Bronchial epithelial cell (primary cell): ENCODE measurements at places on chromosomes 3 and 15.

DNA sequence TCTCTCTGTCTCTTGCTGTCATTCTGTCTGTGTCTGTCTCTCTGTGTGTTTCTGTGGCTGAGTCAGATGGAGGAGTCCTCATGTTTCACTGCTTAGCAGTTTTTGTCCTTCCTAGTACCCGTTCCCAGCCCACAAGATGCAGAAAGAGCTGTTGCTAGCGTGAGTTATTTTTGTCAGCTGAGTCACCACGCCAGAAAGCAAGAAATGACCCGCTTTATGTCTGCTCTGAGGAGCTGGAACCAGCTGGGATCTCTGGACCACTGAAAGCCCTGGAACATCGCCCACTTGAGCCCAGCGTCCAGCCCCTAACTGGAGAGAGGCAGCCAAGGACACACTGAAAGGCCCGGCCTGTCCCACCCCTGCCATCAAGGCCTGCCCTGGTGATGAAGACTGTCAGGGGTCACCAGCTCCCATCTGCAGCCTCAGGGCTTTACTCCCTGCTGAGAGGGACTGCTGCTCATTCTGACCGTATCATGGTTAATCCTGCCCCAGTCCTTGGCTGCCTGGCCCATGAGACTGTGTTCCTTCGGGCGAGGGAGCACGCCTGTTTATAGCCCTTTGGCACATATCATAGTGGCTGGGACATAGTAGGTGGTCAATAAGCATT lies 101.7 kb upstream of the TPM1 start:
- DNase-seq, result peak; percentile 95

DNA sequence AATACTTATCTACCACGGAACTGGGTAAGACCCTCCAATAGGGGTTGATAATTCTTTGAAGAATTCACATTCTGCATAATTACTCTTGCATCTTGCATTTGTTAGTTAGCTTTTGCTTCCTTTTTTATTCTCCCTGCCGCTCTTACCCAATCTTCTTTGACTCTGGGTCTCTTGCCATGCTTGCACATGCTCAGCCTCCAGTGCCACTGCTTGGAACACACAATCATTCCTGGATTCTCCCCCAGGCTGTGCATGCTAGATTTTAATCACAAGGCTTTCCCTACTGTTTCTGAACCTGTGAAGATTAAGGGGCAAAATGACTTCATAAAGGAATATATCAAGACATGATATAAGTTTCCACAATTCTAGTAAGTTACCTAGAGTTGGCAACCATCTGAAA lies 133.1 kb downstream of the IL1RAP start:
- no peak for DNase-seq

- no peak for DNase-seq
These were observed 31.2 kb downstream of the LINS1 start for GRCh38 chr15:100570735-100571313.

DNA sequence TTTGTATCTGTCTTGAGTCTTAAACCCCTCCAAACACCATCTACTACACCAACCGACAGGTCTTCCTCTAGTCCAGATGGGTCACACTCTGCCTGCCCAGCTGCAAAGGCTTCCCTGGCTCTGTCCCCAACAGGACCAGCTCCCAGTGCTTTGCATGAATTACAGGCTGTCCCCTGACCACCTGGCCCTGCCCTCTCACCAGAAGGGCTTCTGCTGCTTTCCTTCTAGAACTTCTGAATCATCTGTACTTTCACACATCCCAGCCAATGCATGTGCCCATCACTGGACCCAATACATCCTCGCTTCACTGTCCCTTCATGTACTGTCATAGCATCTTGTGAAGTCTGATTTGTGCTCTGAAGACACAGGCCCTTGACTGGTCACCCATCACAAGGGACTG lies 53.6 kb downstream of the HOMER2 start:
- no peak for DNase-seq

- DNase-seq, result no peak
These were observed 101.0 kb downstream of the ATG7 start for GRCh38 chr3:11373235-11373634.

- DNase-seq, result no peak
These were observed 35.1 kb upstream of the CPB1 start for GRCh38 chr3:148792516-148792915.

DNA sequence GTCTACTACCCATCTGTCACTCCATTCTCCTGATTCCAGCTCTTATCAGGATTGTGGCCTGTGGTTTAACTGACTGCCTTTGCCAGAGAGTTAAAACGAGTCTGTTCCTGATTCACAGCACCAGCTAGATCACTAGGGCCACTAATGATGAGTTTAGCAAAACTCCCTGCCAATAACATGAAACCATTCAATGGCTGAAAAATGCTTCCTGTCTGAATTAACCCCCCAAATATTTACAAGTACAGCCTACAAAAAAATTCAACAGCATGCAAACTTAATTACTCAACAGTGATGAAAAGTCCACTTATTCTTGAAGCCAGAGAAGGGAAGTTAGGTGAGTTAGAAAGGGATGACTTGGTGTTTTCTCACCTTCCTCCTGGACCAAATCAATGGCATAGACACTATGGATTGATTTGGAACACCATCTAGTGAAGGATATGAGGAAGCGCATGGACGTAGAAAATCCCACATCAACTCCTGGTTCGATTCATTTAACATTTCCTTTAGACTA lies 141.4 kb downstream of the TGFBR2 start:
- DNase-seq, result peak; percentile 80

DNA sequence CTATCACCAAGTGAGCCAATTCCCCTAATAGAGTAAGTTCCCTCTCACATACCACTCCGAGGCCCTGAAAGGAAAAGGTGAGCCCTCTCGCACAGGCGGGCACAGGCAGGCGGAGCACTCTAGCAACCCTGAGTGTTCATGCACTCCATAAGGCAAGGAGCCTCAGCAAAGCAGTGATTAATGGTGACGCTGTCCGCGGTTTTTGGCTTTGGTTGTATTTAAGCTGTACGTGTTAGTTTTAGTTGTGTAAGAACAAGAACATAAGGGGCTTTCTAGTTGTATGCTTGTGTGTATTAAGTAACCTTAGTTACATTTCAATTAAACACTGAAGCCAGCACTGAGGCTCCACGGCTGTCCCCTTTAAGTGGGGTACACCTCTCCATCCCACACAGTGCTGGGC lies 33.1 kb downstream of the KLHL25 start:
- DNase-seq, result peak; percentile 91

- no peak for DNase-seq
These were observed 25.1 kb downstream of the C3orf85 start for GRCh38 chr3:109161487-109162123.

DNA sequence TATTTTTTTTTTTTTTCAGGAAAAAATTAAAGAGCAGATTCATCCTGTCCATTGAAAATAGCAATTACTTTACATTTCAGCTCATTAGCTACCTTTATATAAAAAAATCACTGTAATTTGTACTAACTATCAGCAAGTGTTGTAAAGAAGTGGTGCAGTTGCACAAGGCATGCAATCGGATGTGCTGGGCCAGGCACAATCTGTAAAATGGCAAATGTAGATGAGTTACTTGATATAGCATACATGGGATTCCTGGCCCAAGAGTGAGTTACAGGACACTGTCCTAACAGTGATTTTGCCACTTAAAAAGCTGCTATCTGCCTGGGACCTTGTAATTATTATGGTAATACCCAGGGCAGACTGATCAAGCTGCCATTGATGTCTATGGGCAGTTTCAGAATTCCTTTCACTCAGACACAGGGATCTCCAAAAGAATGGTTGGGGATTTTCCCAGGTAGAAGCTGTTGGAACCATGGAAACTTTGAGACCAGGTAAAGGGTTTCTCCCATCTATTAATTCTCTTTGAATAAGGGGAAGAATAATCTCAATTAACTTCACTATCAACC lies 182.2 kb upstream of the ICE2 start:
- no peak for DNase-seq

DNA sequence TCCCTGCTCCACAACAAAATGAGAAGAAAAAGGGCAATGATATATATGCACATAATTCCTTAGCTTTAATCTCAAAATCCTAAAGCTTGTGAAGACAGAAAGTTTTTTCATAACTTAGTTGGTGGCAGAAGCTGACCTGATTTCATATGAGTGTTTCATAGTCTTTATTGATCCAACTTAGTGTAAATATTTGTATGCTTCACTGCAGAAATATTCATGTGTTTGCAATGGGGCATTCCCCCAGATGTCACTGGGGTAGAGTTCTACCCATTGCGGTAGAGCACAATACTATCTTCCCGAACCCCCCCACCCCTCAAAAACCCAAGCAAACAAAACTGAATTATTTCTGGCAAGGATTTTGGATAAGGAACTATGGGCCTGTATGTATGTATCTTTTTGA lies 221.2 kb downstream of the THRB start:
- DNase-seq, result peak; percentile 29

DNA sequence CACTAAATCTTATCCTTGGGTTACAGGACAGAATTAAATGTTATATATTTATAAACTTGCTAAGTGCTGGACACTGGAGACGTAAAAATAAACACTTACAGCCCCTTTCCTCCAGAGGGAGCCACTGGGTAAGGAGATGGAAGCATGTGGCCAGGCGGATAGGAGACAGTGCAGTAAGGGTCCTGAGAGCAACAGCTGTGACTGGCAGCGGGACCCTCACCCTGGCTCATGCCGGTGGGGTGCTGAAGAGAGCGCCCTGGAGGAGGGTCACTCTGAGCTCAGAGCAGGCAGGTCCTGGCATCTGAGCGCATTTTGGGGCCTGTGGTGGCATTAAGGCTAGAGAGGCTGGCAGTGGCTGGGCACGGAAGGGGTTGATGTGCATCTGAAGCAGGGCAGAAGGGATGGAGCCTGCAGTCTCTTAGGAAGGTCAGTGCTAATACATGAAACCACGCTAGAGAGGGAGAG lies 16.0 kb downstream of the SEC61A1 start:
- peak; percentile 41 for DNase-seq

DNA sequence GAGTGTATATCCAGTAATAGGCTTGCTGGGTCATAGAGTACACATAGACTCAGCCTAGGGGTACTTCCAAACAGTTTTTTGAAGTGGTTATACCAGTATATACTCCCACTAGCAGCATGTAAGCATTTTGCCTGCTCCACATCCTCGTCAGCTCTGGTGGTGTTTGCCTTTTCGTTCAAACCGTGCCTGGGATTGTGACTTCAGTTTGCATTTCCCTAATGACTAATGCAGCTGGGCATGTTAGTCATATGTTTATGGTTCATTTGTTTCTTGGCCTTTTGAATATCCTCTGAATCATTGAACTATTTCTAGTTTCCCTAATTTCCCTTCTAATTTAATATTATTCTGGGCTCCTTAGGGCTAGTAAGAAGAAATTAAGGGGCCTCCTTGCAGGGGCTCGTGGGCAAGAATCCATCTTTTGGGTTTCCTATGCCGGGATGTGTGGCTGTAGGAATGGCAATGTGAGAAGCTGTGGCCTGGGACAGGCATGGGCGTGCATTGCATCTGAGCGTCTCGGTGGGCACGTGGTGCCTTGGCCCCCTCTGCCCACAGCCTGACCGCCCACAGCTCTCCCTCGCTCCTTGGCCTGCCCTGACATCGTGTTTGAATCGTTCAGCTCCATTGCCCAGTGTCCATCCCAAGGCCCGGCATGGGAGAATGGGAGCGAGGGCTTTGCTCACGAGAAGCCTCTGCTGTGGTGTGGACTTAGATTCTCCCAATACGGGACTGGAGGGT lies 26.4 kb downstream of the FAH start:
- peak; percentile 96 for DNase-seq

DNA sequence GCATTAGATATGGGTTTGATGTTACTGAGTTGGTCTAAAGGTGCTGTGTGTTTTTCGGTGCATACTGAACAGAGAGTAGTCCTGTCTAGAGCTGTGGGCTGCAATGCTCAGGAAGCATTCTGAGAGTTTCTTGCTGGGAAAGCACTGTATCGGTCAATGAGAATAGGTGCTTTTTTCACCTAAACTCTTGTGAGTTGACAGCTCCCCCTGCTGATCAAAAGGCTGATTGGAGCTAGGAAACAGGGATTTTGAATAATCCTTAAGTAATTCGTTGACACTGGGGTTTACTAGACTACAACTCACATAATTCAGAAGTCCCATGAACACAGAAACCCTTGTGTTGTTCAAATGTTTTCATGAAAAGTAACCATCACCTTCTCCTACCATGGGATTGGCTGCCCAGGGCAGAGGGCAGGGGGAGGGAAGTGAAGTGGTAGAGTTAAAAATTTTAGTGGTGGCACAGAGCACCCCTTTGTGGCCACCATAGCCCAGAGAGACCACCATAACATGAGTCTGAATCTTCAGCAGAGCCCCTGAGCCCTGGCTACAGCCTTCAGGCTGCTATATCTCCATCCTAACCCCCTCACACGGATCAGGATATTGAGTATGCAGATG lies 13.0 kb upstream of the MANF start:
- DNase-seq, result peak; percentile 63

GRCh38 chr3:110736332-110736731 lies 335.3 kb upstream of the NECTIN3 start:
- no peak for DNase-seq

GRCh38 chr3:62892951-62893350 lies 17.7 kb upstream of the CADPS start:
- no peak for DNase-seq

DNA sequence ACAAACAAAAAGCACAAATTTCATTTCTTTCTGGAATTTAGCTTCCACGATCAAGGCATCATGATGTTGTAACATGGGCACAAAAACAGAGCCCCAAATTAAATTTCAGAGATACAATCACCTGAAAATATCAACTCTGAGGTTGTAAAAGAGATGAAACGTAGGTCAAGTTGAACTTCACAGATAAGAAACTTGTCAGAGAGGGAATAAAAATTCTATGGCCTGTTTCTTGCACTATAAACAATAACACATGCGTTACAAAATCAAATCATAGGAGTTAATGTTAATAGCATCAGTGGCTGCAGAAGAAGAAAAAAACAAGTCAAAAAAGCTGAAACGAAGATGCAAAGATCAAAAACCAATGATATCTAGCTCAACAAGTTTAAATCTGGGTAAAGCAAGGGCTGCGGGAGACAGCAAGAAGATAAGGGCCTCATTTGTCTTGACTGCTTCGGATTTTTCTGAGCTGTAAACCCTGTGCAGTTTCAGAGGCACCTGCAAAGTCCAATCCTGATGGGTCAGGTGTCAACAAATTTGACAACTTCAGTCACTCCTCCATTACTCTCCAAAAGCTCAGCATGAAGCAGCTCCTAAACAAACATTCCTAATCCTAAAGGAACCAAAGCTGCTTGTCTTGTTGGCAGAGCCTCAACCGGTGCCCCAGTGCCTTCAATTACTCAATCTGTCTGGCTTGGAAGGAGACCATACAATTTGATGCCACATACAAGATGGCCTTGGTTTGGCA lies 219.8 kb downstream of the STT3B start:
- DNase-seq, result no peak

GRCh38 chr3:58173669-58174398 lies 36.9 kb downstream of the DNASE1L3 start:
- peak; percentile 38 for DNase-seq

- DNase-seq, result no peak
These were observed 110.5 kb upstream of the STT3B start for GRCh38 chr3:31422237-31422636.

DNA sequence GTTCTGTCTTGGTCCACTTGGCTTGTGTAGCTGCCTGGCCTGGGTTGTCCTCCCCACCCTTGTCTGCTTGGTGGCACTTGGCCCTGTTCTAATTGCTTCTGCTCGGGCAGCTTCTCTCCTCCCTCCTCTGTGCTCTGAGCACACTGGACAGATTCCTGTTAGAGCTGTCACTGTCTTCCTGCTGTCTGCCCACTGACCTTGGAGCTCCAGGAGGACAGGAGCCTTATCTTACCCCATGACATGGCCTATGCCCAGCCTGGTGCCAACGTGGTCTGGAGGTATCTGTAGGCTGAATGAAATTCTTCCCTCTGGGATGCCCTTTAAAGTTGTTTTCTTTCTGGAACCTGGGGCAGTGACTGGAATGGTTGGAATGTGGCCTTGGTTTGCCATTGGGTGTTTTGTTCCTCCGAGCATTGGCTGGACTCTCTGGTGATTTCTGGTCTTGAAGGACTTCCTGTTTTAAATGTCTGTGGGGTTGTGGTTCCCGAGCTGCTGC lies 94.1 kb downstream of the FAM43A start:
- no peak for DNase-seq
